ENCODE measurements at places on chromosomes 1 and 21.
A peak's percentile ranks its signal among the peaks of the same experiment; 100 is the strongest.

- DNase-seq, result no peak
Observed at GRCh38 chr1:172940174-172940855, 110.4 kb downstream of the TNFSF18 start.

DNA sequence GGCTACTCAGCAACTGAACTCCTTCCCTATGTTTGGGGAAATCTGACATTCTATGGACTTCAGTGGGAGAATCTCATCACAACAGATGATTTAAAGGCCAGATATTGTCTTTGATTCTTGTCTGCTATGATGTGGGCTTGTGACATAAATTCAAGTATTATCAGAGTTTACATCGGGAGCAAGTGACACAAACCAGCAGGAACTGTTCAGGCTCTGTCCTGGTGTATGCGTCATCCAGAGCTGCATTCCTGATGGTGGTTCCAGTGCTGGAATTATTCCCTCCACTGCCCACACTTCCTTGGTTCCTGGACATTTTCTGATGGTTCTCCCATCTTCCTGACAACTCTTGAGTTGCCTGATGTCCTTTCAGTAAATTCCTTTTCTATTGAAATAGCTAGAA lies 10.8 kb upstream of the LSM10 start:
- no peak for DNase-seq

- no peak for DNase-seq
Observed at GRCh38 chr1:1427106-1427819, 6.2 kb upstream of the ANKRD65 start.

DNA sequence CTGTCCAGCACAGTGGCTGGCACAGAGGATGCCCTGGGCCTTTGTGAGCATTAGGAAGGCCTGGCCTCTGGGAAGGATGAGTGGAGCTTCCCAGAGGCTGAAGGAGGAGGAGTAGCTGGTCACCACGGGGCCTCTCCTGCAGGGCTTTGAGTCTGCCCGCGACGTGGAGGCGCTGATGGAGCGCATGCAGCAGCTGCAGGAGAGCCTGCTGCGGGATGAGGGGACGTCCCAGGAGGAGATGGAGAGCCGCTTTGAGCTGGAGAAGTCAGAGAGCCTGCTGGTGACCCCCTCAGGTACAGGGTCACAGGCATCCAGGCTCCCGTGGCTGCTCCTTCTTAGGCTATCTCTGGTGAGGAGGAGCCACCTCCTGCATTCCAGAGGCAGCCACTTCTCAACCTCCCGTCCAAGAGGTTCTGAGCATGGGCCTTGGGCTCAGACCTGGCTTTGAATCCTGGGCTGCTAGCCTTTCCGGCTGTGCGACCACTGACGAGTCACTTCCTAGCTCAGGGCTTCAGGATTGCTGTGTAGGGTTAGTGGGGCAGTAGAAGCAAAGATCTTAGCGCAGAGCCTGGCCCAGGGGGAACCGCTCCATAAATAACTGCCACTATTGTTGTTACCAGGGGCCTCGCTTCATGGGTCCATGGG lies 14.0 kb downstream of the SESN2 start:
- no peak for DNase-seq

- DNase-seq, result no peak
Observed at GRCh38 chr1:200174525-200175295, 147.2 kb downstream of the NR5A2 start.

GRCh38 chr1:163981500-163982030 lies 577.4 kb upstream of the PBX1 start:
- DNase-seq, result peak; percentile 45

DNA sequence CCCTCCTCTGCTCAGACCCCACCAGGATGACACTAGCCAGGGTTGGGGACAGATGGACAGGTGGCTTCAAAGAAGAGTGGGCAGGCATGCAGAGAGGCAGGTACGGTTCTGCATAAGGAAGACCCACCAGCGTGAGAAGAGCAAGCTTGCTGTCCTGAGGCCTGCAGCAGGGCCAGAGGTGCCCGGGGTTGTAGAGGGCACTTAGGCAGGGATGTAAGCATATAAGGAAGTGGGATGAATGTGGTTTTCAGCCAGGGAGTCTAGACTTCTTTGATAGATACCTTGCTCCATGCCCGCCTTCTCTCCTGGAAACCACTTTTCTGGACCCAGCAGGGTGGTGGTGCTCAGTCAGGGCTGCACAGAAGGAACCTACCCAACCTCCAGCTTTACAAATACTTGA lies 1.4 kb downstream of the TTC39A start:
- DNase-seq, result no peak

DNA sequence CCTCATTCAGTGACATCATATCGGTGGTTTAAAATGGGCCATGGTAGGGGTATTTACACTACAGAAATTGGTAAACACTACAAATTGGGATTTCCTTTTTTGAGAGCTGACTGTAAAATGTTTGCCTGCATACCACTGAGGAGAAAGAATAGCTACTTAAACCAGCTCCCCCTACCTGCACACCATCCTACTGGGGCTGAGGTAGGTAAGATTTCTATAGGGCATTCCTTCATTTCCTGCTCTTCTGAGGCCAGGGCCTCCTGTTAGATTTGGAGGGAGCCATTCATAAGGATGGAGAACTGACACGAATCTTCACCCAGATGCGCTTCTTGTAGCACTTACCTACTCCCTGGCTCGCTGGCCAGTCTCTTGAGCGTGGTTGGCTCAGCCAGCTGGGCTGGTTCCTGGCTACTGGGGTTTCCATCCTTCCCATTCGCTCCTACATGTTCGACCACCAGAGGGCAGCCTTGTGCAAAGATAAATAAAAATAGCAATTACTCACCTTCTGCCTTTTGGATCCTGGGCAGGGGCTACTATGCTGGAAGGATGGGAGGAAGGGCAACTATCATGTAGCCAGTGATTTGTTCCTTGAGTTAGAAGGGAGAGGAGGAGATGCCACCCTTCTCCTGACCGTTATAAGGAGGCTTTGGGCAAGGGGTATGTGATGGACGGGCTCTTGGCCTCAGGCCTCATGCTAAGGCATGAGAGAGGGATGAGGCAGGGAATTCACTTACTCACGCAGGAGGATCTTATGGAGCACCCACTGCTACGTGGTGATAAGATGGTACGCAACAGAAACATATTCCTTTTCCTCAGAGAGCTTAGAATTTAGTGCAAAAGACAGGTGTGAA lies 10.7 kb downstream of the OPTC start:
- DNase-seq, result peak; percentile 71

DNA sequence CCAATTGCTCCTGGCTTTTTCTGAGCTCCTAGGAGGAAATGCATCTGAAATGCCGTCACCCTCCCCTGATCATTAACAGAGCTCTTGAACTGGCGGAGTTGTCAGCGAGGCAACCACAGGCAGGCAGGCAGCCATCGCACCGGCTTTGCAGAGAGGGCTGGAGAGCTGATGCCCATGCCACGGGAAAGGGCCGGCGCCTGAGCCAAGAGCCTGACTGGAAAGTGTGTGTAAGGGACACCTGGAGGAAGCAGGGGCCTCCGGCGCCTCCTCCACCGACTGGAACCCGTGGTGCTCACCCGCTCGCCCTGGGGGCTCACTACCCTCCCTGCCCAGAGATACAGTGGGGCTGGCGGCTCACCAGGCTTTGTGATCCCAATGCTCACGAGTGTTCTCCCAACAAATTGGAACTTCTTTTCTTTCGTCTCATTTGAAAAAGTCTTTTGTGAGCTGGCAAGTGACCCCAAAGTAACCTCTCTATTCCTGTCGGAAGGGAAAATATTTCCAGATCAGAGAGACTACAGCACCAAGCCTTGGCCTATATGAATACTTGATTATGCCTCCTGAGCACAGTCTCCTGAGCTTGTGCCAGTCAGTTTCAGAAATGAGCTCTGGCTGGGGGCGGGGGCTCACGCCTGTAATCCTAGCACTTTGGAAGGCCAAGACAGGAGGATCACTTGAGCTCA lies 97.7 kb upstream of the SLC25A33 start:
- DNase-seq, result no peak

- DNase-seq, result no peak
Observed at GRCh38 chr1:3004285-3005205, 16.7 kb upstream of the ACTRT2 start.

DNA sequence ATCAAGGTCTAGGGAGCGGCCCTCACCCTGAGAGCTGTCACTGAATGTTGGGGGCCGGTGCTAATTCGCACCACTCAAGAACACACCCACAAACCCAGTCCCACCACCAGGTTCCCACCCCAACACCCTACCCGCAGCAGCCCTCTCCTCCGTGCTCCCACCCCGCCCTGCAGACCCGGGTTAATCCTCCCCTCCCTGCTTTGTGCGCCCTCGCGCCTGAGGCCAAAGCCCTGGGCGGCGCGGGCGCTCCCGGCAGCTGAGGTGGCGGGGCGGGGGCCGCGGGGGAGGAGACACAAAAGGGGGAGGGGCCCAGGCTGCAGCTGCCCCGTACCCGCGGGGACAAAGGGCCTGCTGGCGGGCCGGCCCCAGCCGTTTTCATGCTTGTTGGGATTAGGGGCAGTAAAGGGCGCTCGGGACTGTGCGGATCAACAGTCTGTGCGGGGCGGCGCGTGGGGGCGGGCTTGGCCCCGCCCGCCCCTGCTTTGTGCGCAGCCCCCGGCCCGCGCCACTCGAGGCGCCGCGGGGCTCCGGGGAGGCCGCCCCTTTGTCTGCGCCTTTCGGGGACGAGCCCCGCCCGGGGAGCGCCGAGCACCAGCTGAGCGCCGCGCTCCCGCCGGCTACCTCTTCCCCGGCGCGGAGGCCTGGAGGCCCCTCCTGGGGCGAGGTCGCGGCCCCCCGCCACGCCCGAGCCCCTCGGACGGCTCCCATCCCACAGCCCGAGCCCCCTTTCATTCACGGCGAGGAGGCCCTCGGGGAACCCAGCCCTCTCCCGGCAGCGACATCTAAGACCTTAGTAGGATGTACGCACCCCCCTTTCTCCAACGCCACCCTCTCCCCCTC lies 10.9 kb downstream of the C1orf216 start:
- DNase-seq, result no peak

DNA sequence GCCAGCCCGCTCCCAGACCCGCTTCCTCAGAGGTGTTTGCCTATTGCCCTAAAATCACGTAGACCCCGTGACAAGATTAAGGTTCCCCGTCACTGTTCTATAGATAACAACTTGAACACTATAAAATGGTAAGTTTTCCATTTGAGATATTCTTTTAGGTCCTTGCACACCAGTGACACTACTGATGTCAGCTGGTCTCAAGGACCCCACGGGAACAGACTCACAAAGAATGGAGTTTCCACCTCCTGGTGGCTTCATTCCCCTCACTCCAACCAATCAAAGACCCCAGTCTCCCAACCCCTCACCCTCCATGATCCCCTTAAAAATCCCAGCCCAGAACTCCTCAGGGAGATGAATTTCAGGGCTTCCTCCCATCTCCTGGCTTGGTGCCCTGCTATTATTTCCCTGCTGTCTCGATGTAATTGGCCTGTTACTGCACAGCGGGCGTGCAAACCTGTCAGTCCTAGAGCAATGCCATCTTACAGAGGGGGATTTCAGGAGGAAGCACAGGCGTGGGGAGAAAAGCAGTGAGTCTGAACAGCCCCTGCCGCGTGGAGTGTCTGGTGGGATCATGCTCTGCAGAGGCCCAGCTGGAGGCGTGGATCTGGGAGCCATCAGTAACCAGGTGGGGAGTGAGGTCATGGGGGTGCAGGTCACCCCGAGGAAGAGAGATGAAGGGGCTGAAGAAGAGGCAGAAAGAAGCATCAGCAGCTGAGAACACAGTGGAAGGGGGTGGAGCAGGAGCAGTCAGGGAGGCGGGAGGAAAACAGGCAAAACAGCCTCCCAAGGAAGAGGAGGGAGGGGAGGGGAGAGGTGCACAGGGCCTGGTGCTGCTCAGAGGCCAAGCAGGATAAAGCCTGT lies 35.1 kb upstream of the LBR start:
- peak; percentile 79 for DNase-seq

- no peak for DNase-seq
Observed at GRCh38 chr1:30516485-30516858, 206.9 kb downstream of the MATN1 start.

DNA sequence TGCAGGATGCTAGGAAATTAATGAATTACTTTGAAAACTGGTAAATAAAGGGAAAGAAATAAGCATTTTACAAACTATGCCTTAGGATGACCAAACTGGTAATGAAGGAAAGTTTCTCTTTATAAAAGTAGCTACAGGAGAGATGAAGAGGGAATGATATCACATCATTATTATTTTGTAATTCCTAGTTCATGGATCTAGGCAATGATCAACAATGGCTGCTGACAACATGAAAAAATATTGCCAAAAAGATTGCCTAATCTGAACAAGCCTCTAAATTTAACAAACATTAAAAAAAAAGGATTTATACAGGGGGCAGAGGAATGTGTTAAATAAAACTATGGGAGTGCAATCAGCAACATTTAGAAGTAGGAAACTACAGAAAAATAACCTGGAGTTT lies 38.9 kb downstream of the NOS1AP start:
- DNase-seq, result no peak

DNA sequence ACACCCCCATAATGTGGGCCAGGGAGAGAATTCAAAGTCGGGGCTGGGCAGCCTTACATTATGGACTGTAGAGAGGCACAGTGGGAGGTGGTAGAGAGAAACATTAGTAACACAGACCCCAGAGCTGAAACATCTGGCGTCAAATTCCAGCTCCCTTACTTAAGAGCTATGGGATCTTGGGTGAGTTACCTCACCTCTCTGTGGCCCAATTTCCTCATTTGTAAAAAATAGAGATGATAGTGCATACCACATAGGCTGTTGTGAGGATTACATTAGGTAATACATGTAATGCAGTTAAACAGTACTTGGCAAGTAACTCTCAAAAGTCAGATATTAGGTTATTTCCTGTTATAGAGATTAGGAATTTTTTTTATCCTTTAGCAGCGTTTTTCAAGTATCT lies 160.5 kb upstream of the KIAA0040 start:
- DNase-seq, result no peak

GRCh38 chr1:6666696-6667095 lies 34.9 kb downstream of the DNAJC11 start:
- no peak for DNase-seq

GRCh38 chr1:99363531-99363930 lies 99.2 kb downstream of the PLPPR4 start:
- no peak for DNase-seq

- no peak for DNase-seq
Observed at GRCh38 chr21:34880401-34880800, 168.7 kb downstream of the RUNX1 start.

DNA sequence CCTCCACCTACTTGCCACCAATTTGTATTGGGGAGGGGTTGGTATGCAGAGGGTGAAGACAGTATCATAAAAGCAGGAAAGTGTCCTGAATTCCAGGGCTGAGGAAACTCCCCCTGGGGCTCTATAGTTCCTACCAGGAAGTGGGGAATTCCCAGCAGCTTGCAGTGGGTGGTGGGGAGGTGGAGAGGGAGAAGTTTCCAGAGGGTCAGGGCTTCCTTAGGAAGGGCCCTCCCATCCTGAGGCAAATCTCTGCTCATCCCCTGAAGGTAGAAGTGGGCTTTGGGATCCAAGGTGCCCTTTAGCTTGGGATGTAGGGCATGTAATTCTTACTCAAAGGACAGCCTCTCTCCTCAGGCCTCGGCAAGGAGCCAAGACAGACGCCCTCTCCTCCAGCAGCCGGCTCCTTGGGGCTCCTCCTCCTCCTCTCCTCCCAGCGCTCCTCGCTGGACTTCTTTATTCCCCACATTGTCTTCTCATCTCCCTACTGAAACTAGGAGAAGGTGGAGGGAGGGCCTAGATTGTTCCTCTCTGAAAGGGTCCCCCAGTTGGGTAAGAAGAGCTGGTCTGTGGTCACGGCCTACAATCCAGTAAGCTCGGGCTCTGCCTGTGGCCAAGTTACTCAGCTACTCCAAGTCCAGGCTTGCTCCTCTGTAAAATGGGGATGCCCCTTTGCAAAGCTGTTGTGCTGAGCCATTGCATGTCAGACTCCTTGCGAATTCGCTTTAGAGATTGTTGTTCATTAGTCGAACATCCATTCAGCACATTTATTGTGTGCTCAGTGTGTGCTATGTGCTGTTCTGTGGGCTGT lies 17.9 kb upstream of the CSF1 start:
- no peak for DNase-seq

GRCh38 chr1:30054126-30054525 lies 669.3 kb downstream of the MATN1 start:
- DNase-seq, result no peak

All from NCI-H2081 treated with DMSO at 0.1 percent for 48 hours (cell line).